Stimulated activated CD4-positive, alpha-beta T cell treated with anti-CD3 and anti-CD28 coated beads, TNF-alpha, amount 100 ng/mL, for 1 hour (primary cell): ENCODE measurements at places on chromosomes 3 and 15.
A peak's percentile ranks its signal among the peaks of the same experiment; 100 is the strongest.

DNA sequence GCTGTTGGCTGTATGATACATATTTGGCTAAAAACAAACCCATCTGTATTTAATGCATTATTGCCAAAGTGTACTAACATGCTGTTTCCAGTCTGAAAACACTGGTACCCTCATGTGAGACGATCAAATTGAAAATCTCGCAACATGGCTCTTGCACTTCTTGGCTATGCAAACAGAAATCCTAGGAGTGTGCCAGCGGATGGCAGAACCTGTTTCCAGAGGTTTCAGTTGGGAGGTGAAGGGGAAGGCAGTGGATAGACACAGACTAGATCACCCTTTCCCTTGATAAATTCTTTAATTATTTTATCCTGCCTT, 350.3 kb downstream of the TUSC7 start:
- no peak for DNase-seq

DNA sequence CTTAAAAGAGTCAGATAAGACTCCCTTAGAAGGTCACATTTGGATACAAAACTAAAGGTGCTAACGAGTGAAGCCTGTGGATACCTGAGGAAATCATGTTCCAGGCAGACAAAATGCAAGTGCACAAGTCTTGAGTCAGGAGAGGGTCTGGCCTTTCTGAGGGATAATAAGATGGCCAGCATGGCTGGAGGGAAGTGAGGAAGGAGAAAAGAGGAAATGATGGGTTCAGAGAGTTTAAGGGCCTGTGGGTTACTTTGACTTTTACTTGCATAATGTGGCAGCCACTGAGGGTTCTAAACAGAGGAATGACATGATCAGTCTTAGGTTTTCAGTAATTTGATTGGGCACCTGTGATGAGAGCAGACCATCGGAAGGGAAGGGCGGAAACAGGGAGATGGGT, 3.5 kb upstream of the ROPN1B start:
- DNase-seq, result no peak

DNA sequence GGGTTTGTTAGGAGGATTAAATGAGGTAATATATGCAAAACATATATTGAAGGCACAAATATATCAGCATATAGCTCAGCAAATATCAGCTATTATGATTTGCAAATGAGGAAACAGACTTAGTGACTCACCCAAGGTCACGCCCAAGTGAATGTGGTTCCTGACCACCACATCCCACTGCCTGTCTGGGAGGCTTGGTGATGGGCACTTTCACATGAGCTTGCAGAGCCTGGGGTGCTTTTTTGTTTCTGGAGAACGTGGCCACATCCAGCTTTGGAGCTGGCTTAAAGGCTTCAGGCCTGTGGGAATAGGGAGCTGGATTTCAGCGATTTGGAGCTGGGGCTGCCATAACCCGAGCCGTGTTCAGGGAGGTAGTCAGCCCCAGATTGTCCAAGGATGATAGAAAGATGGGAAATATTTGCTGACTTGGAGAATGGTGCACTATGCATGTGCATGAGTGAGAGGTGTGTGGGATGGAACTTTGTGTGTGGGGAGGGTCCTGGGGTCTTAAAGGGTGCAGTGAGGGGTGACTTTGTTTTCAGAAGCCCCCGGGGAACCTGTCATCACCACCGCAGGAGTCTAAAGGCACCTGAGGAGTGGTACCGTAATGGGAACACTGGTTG, 12.0 kb upstream of the FGD5 start:
- DNase-seq, result no peak

DNA sequence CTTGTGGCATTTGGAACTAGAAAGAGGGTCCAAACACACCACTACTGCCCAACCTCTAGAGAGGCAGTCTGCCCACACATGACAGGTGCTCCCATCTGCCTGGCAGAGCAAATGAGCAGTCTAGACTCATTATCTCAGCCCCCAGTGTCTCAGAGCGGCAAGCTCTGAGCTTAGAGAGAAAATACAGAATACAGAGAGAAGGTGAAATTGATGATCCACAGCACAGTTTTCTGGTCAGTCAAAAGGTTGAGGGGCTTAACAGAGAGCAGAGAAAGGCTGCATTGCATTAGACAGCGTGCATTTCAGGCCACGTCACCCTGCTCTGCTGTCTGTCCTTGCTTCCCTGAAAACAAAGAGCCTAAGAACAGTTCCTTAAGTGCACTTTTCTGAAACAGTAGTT, 135.1 kb downstream of the KCNMB2 start:
- no peak for DNase-seq

- DNase-seq, result peak; percentile 4
Measured at GRCh38 chr15:66566963-66567531, 1.2 kb upstream of the LCTL start.

DNA sequence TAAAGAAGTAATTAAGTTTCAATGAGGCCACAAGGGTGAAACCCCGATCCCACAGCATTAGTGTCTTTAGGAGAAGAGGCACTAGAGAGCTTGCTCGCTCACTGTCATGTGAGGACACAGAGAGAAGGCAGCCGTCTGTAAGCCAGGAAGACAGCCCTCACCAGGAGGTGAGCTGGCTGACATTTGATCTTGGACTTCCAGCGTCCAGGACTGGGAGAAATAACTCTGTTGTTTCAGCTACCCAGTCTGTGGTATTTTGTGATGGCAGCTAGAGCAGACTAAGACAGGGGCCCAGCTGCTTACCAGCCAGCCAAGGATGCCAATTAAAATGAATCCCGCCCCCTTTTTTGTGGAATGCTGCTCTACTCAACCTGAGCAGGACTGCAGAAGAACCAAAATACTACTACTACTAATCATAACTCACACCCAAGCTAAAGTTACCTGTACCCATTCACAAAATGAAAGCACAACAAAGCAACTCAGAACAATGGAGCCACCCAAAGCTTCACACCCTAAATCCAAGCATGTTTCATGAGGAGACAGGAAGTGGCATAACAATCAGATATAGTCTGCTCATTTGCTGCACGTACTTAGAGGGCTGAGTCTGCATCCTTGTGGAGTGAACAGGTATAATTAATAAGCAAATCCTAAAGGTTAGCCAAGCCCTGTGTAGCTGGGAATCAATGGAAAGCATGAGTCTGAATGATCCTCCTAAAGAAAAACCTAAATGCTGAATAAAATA, 35.6 kb upstream of the RHCG start:
- no peak for DNase-seq

DNA sequence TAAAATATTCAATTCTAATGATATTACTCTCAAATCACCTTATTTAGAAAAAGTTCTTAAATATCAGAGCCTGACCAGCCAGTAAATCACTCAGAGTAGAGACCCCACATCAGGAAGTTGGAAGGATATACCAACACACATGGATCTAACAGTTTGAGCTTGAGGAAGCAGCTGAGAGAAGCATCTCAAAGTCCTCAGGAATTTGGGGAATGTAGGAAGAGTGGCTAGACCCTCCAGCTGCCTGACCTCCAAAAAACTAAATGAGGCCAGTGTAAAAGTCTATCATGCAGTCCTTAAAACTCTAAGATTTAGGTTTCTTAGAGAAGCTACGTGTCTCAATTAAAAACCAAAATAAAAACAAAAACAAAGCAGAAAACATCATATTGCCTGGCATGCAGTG, 55.4 kb downstream of the SETD2 start:
- no peak for DNase-seq

GRCh38 chr3:172542999-172543398, 19.8 kb upstream of the TNFSF10 start:
- no peak for DNase-seq

GRCh38 chr3:71585887-71586809, 2.6 kb upstream of the FOXP1 start:
- no peak for DNase-seq

- no peak for DNase-seq
Measured at GRCh38 chr15:40128766-40129660, 20.3 kb upstream of the BMF start.

- no peak for DNase-seq
Measured at GRCh38 chr3:41126472-41126871, 72.8 kb upstream of the CTNNB1 start.

GRCh38 chr3:52834871-52835501, at the start of gene MUSTN1:
MUSTN1 (minus strand) TSS chr3:52835019; CDS start chr3:52834948, 71 bp downstream.
- DNase-seq, result no peak
